Tongue (tissue), 3 donors: ENCODE measurements at places on chromosomes 6 and 20. TPM values are rescaled to one million over a fixed set of nuclear protein-coding genes. Genes with fewer than 3 reads are reported as not detected.

The EYS gene
- 1.0 TPM for total RNA-seq

The LCA5 gene
- total RNA-seq: 9.1 TPM

The RUNX2 gene
- 1.7 TPM for total RNA-seq

The DOK5 gene
- total RNA-seq: 20.1 TPM

The FOXQ1 gene
- total RNA-seq: 6.4 TPM

The ACTL10 gene
- total RNA-seq: 0.10 TPM

The ACSS2 gene
- 63.9 TPM for total RNA-seq

The GLP1R gene
- 0.72 TPM for total RNA-seq

The ZNF831 gene
- total RNA-seq: 0.41 TPM

The OR2H2 gene
- not detected for total RNA-seq

The ANGPT4 gene
- total RNA-seq: not detected

The ADGB gene
- total RNA-seq: 0.10 TPM

The MAPK13 gene
- 12.2 TPM for total RNA-seq

The PAX1 gene
- 4.1 TPM for total RNA-seq

The TRERF1 gene
- total RNA-seq: 7.1 TPM

The SALL4 gene
- 0.41 TPM for total RNA-seq

The PRICKLE4 gene
- total RNA-seq: 4.4 TPM

The HUS1B gene
- total RNA-seq: 0.92 TPM

The ARMC12 gene
- 0.31 TPM for total RNA-seq

The SNTA1 gene
- 98.3 TPM for total RNA-seq

The DLK2 gene
- 5.2 TPM for total RNA-seq

The UBD gene
- total RNA-seq: not detected

The OLIG3 gene
- not detected for total RNA-seq

The BCAS4 gene
- total RNA-seq: 1.0 TPM

The CST3 gene
- 229 TPM for total RNA-seq
